Activated CD4-positive, alpha-beta memory T cell treated with anti-CD3 and anti-CD28 coated beads for 36 hours (primary cell): ENCODE measurements at places on chromosomes 4 and X. TPM values are rescaled to one million over a fixed set of nuclear protein-coding genes. Genes with fewer than 3 reads are reported as not detected.

Gene INPP4B
- total RNA-seq: 63.9 TPM

Gene BTK
- total RNA-seq: 0.58 TPM

Gene CSAG3
- total RNA-seq: 1.3 TPM

Gene FAM199X
- 9.1 TPM for total RNA-seq

Gene PFKFB1
- total RNA-seq: 0.59 TPM

Gene PIM2
- total RNA-seq: 386 TPM

Gene TEX13B
- not detected for total RNA-seq

Gene BEX5
- 8.4 TPM for total RNA-seq

Gene TAF1
- total RNA-seq: 26.3 TPM

Gene RAB9B
- 0.57 TPM for total RNA-seq

Gene CMC4
- 4.9 TPM for total RNA-seq
